ENCODE measurements at places on chromosomes 11 and 22.

GRCh38 chr11:129750343-129751292 is 65.0 kb upstream of the TMEM45B start:
- DNase-seq = peak; percentile 78

DNA sequence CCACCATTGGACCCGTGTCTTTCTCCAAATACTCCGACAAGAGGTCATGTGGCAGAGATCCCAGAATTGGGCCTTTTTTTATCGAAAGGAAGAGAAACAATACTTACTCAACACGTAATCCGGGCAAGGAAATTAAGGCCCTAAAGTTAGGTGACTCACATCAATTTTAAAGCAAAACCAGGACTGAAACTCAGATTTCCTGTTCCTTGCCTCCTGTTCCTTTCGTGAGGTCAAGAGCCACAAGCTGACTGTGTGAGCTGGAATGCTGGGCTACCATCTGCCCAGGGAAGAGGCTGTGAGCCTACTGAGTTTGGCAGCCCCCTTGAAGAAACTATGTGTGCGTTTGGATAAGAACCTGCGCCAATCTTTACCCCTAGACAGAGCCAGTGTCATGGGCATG is 27.1 kb upstream of the MRGPRX2 start:
- peak; percentile 92 for DNase-seq

DNA sequence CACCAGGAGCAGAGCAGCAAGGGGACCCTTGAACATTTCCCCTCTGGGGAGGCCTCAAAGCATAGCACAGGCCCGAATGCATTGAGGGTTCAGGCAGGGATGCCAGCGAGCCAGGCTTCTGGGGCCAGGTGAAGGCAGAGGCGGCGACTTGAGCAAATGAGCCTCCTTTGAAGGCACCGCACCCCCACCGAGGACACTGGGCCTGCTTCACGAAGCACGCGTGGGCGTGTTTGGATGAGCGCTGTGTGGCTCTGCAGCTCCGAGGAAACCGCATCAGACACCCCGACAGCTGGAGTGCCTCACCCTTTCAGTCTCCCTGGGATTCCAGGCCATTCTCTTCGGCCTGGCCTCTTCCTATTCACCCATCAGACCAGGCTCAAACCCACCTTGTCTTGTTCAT is 301.8 kb downstream of the NTM start:
- DNase-seq = no peak

GRCh38 chr11:36388951-36389350 is 92.9 kb downstream of the PRR5L start:
- DNase-seq = no peak

DNA sequence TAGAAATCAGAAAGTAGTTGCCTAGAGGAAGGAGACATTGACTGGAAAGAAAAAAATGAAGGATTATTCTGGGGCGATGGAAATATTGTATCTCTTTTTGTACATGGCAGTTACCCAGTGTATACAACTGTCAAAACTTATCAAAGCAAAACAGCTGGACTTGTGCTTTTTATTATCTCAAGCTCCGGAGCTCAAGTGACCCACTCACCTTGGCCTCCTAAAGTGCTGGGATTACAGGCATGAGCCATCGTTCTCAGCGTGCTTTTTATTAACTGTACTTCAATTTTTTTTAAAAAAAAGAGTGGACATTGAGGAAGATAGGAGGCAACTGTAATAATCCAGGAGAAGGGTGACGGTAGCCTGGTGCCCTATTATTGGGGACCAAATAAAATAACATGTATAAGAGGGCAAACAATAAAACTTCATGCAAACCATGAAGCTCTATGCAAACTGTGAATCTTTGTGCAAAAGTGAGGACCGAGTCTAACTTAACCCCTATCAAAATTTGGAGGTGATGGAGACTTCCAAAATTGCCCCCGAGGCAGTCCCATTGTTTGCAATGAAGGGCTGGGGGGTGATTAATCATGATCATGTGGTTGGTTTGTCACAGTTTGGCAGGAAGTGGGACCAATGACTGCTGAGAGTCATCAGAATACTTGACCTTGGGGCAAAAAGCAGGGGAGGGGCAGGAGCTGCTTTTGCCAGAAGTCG is 23.5 kb downstream of the FZD4 start:
- peak; percentile 63 for DNase-seq

DNA sequence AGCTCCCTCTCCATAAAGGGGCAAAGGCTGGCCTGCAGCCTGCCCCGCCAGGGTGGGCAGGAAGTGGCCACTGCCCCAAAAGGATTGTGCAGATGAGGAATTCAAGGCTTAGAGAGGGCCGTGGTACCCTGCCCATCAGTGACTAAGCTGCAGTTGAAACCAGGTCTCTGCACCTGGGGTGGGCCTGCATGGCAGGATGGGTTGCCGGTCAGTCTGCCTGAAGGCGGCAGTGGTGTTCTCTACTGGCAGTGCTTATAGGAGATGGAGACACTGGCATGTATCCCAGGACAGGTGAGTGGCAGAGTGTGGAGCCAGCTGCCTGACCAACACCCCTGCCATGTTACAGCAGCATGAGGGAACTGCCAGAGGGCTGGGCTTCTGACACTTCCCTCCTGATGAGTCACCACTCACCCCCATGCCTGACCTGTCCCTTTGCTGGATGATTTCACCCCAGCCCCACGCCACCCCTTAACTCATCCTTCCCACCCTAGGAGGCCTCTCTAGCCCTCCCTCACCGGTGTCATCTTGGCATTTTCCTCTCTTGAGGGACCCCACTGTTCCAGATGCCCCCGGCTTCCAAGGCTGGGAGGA is 70.2 kb upstream of the LMO1 start:
- peak; percentile 56 for DNase-seq

DNA sequence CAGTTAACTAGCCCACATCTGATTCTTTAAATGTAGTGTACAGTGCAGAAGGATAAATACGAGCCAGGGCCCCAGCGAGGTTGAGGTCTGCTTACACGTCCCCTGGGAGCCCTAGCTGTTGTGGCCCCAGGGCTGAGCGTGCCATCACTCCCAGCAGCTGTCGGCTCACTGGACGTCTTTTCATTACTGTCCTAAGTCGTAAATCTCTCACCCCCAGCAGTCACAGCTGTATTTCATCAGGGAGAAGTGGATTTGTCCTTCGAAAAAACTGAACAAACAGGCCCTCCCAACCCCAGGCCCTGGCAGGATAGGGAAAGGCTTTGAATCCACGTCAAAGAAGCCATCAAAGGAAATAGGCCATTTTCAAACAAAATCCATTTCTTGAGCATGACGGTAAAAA is 110.4 kb upstream of the CSNK2A3 start:
- no peak for DNase-seq

DNA sequence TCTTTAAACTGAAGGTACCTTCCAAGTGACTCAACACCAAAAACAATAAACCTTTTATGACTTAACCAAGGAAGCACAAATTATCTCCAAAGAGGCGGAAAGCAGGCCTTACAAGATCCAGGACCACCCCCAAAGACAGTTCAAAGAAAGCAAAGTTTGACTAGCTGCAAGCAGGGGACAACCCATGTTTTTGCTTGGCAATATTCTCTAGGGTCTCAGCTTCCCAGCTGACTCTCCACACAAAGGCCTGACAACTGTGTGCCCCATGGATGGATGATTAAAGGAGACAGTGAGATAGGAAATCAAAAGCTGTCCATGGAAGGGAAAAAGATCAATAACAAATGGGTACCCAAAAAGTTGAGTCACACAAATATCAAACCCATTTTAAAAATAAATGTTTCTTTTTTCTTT is 232.2 kb downstream of the DDX10 start:
- no peak for DNase-seq

DNA sequence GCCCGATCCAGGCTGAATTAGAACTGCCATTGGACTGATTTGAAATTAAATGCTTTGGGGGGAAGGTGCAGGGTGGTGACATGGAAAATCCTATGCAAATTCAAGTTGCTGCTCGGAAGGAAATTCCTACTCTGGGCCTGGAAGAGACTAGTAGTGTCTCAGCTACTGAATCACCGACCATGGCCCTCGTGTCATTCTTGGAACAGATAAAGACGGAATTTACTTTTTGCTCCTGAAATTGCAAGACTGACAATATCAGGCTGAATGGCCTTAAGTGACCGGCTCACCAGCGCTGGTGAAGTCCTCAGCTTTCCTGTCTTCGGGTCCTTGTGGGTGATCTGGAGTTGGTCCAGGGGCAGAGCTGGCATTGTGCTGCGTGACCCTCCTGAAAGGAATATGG is 6.1 kb downstream of the ASCC2 start:
- DNase-seq = no peak

GRCh38 chr11:36041988-36042611 is 98.2 kb downstream of the LDLRAD3 start:
- peak; percentile 20 for DNase-seq

DNA sequence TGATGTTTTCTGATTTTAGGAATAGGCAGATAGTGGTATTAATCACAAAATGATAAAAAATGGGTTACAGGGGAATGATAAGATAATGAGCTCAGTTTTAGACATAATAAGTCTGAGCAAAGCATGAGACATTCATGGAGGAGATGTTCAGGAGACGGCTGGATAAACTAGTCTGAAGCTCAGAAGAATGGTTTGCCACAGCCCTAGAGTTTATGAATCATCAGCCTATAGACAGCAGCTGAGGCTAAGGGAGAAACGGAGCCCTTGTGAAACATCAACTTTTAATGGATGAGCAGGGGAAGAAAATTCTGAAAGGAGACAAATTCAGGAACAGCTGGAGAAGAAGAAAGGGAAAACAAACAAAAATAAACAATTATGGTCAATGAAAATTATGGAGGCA is 87.2 kb downstream of the RELT start:
- peak; percentile 78 for DNase-seq

DNA sequence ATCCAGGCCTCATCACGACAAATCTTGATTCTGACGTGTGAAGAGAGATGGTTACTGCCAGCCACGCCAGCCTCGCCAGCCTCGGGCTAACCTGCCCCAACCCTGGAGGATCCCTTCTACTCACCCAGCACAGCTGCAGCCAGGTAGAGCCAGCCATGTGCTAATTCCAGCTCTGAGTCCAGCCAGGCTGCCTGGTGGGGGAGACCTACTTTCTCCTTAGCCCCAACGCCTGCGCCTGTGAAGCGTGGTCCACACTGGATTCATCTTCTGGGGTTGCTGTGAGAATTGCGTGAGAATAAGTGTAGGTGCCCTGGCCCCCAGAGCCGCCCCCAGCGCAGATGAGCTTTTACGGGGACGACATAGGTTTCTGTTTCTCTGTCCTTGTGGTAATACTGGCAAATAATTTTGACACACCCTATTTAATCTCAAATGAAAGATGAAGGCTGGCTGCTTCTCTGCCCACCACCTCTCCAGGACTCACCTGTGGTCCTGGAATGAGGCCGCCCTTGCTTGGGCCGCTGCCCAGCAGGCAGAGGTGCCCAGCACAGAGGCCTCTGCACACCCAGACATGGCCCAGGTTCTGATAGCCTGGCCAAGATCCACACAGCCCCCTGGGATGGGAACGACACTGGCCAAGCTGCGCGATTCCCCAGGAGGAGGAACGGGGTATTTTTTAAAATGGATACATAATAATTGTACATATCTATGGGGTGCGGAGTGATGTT is 528.4 kb downstream of the TBC1D22A start:
- DNase-seq = no peak

GRCh38 chr11:78187366-78188285 is 800 bp downstream of the KCTD21 start:
- DNase-seq = peak; percentile 64

- DNase-seq = peak; percentile 2
Measured at GRCh38 chr11:24324211-24324610, 172.6 kb upstream of the LUZP2 start.

DNA sequence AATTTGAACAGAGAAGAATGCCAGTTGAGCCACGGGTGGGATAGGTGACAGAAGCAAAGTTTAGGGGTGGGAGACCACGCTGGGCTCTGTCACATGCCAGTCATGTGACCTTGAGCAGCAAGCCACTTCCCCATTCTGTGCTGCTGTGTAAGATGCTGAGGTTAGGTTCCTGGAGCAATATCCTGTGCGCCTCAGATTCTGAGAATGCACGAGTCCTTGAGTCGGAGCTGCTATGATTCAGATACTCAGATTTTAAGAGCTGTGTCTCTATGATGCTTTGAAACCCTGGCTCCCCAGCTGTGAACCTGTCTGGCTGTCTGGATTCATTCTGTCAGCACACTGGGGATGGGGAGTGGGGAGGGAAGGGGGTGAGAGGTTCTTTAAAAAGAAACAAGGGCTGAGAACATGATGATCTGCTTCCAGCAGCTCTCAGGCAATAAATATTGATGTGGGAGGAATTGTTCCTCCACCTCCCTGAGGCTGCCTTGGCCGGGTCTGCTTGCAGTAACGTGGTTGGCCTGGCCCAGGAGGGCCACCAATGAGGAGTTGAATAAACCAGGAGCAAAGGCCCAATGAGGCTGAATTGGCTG is 24.0 kb downstream of the SLCO2B1 start:
- DNase-seq = no peak

DNA sequence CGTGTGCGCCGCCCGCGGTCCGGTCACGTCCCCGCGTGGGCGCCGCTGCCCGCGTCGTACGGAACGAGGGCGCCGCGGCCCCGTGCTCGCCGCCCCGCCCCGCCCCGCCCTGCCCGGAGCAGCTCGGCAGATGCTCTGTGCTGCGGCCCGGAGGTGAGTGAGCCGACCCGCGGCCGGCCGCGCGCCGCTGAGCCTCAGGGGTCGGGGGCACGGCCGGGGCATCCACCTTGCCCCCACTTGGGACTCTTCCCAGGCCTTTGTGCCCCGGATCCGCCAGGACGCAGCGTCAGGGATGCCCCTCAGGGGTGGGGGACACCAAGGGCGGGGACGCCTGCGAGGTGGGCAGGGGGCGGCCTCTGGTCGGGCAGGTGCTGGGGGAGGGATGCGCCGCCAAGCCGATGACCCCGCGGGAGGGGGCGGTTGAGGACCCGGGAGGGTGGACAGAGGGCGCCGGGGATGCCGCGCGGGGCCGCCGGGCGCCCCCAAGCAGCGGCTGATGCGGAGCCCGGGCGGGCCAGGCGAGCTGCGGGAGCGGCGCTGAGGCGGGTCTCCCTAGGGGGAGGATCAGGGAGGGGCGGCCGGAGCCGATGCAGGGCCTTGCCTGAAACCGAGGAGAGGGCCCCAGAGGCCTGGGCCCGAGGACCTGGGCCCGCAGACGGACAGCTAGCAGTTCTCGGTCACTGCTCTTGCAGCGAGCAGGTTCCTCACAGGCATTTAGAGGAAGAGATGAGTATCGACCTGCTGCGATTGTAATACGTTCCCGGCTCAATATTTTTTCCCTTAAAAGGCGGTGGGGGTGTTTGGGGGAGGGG is at the start of gene GNAZ:
GNAZ (plus strand) TSS at position 102 of the 812 bp plus-strand sequence. CDS start 25,177 bp downstream, outside the sequence.
- DNase-seq = no peak

DNA sequence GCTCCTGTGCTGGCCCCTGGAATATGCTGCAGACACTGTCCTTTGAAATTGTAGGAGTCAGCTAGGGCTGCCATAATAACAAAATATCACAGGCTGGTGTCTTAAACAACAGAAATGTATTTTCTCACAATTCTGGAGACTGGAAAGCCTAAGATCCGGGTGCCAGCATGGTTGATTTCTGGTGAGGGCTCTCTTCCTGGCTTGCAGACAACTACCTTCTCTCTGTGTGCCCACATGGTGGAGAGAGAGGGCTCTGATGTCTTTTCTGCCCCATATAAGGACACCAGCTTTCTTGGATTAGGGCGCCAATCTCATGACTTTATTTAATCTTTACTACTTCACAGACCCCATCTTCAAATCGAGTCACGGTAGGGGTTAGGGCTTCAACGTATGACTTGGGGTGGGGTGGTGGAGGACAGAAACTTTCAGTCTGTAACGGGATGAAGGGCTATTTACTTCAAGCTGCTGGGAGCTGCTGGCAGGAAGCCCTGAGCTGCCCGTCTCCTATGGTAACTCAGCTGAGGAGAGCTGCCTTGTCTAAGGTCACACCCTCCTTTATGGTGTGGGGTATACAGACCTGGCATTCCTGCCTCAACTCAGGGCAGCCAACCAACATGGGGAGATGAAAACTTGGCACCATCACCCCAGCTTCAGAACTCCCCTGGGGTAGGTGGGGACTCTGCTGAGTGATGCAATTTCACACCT is 142.9 kb upstream of the ZBED5 start:
- no peak for DNase-seq

All from epithelial cell of esophagus (primary cell).